Activated naive CD4-positive, alpha-beta T cell (primary cell): ENCODE measurements at places on chromosomes 7 and 10.

- DNase-seq = no peak
Measured at GRCh38 chr7:133081119-133081598, 731 bp downstream of the CHCHD3 start.

DNA sequence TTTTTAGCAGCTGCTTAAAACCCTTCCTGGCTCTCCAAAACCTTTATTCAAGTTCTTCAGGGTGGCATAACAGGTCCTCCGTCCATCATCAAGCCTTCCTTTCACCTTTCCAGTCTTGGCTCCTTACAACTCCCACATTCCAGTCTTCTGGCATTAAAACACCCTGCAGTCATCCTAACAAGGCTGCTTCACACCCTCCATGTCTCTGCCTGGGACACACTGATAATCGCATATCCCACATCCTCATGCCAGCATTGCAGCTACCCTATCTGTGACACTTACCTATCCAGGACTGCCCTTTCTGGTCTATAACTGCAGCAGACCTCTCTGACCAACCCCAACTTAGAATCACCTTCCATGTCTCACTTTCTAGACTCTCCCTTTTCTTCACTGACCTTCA, 2.6 kb upstream of the TLL2 start:
- DNase-seq = no peak

DNA sequence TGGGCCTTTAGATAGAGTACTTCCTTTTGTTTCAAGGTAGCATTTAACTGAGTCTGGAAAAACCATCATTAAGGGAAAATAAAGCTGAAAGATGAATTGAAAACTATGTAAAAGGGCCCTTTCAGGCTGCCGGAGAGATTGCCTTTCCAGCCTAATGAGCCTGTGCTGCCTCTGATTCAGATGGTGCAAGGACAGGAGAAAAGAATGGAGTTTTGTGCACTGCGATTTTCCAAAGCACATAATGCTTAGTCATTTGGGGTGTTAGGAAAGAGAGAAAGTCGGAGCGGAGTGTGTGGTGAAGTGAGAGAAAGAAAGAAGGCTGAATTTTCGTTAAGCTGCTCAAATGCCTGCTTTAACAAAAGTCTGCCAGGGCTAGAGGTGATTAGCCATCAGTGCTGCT, 259.7 kb downstream of the PAXIP1 start:
- DNase-seq = no peak

- DNase-seq = no peak
Measured at GRCh38 chr10:93600446-93601145, 439 bp downstream of the RBP4 start.

DNA sequence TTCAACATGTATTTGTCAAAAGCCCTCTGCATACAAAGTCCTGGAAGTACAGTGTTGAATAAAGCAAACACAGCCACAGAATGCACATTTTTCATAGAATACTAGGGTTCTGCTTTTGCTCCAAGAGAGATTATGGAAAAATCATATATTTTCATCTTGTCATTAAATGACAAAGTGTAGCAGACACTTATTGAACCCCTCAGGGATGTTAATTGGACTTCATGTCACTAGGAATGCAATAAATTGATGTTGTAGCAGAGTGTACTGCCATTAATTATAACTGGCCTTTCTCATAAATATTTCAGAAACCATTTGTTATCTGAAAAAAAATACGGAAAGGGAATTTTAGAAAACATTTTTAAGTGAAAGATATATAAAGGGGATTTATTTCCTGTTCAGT, 64.5 kb upstream of the TAC1 start:
- no peak for DNase-seq

- DNase-seq = no peak
Measured at GRCh38 chr10:50260791-50261281, 9.5 kb upstream of the ASAH2 start.

DNA sequence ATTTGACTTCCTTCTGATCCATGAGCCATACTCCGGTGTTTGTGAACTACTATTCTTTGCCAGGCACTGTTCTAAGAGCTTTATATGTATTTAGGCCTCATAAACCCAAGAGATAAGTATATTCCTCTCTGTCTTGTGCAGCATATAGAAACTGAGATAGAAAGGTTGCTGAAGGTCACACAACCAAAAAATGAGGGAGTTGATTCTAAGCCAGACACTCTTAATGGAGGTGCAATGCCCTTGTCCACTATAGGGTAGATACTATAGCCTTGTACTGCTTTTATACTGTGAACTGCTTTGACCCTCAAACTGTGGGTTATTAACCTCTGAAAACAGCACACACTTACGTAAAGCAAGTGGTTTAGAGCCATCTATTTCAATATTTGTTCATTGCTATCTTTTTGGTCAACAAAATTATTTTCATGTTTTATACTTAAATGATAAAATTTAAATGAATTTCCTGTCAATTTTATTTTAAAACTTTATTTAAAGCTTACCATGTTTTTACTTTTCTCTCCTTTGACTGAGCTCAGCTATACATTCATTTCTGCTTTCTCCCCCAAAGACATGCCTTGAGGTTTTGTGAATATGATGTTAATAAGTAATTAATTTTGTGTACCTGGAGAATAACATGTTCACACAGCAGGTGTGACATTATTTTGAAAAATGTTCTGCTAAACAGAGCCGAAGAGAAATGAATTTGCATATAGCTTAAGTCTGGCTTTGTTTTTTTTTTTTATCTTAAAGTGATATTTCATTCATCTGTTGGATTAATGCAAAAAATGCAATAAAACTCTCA, 687.3 kb downstream of the DNAJB9 start:
- DNase-seq = no peak
